ENCODE measurements at places on chromosomes 7 and 10. TPM values are rescaled to one million over a fixed set of nuclear protein-coding genes. Genes with fewer than 3 reads are reported as not detected.
A peak's percentile ranks its signal among the peaks of the same experiment; 100 is the strongest.

- DNase-seq = no peak
Observed at GRCh38 chr10:62433901-62434300, 59.7 kb downstream of the ZNF365 start.

DNA sequence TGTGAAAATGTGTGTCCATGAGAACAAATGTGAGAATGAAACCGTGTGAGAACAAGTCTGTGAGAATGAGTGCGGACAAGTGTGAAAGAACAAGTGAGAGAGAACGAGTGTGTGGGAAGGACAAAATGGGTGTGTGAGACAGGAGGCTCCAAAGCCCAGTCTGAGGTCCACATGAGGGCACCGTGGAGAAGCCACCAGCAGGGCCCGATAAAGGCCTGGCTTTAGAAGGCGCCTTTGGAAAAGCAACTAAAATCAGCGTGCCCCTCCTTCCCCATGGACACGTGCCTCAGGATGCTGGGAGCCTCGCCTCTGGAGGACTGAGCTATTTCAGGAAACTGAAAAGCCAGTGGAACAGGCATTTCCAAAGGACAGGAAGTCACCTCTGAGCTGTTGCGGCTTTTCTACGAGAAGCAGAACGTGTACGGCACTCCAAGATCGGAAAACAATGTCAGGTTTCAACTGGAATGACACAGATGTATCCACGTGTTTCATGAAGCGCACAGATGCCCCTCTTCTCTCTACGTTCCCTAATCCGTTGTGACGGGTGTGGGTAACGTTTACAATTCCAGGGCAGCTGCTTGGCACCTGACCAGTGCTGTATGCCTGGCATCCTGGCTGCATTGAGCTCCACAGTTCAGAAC lies 46.4 kb downstream of the ESYT2 start:
- DNase-seq = peak; percentile 52

- DNase-seq = no peak
Observed at GRCh38 chr10:74480778-74481177, 329.8 kb downstream of the ADK start.

DNA sequence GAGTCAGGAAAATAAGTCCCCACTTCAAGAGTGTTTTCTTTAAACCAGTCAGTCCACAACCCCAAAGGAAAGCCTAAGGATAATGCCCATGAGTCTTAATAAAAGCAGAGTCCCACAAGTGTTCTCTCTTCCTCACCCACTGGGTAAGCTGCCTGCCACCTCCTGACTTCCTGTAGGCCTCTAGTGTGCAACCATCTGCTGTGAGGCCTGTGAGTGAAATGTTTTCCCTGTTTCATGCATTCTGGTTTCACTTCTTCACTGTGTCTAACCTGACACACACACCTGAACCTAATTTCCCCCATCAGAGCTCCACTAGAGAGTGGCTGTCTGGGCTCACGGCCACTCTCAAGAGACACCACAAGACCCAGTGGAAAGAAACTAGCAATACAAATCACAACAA lies 38.9 kb upstream of the GDF10 start:
- no peak for DNase-seq

- DNase-seq = no peak
Observed at GRCh38 chr7:154996756-154997155, 6.2 kb downstream of the PAXIP1 start.

GRCh38 chr10:124332426-124332825 lies 86.3 kb downstream of the OAT start:
- DNase-seq = no peak

- no peak for DNase-seq
Observed at GRCh38 chr10:111356571-111356970, 279.7 kb downstream of the ADRA2A start.

GRCh38 chr10:78366663-78367411 lies 333.2 kb downstream of the RPS24 start:
- DNase-seq = no peak

DNA sequence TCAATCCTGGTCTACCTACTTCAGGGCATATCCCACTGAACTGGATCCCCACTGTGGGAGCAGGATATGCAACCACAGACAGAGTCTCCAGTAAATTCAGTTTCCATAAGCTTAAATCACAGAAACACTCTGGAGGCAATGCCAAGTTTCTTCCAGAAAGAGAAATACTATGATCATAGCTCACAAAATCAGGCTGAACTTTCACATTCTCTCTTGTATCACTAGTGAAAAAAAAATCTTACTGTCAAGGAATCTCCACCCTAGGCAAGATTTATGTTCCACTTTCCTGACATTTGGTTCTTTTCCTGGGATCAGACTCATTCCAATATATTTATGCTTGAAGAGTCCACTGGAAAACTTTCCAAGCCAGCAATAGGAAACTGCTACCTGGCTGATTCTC lies 749.0 kb downstream of the SUGCT start:
- no peak for DNase-seq

- no peak for DNase-seq
Observed at GRCh38 chr7:158204453-158204852, 383.2 kb downstream of the PTPRN2 start.

- DNase-seq = no peak
Observed at GRCh38 chr10:49282879-49283341, 16.1 kb upstream of the C10orf71 start.

GRCh38 chr10:83372646-83373045 lies 766.7 kb upstream of the GHITM start:
- DNase-seq = no peak

DNA sequence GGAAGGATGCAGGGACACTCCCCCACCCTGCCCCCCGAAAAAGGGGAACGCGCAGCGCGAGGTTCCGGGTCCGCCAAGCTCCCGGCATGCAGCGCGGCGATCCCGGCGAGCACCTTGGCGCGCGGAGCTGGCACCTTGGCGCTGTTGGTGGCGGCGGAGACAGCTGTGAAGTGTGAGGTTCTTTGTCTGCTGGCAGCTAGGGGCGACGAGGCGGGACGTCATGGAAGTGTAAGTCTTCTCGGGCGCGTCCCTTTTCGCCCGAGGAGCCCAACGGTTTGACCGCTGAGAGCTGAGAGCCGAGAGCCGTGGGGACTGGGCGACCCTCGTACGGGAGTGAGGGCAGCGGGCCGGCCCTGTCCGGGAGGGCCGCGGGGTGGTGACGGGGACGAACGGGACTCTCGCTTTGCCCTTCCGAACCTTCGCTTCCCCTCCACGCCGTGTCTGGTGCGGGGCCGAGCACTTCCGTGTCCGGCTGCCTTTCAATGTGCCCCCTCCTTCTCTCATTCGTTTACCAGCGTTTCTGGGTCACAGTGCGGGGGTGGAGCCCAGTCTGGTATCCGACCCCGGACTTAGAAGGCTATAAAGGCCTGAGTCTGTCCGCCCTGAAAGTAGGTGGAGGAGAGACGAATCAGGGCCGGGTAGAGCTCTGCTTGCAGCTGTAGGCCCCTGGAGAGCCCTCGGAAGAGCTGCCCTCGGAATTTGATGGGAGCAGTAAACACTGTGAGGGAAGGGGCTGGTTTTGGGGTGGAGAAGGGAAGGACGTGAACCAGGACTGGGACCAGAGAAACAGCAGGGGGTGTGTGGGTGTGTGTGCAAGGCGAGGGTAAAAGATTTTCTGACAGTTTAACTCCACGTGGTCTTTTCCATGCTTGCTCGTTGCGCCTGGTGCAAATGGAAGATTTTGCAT lies at the start of gene CRCP:
TSS of gene CRCP (plus strand) at position 105 of the 907 bp plus-strand sequence. CDS start at position 221, 116 bp downstream.
- DNase-seq = peak; percentile 85

- DNase-seq = no peak
Observed at GRCh38 chr10:65618126-65618525, 1307.7 kb upstream of the LRRTM3 start.

GRCh38 chr10:17483079-17483478 lies 28.7 kb upstream of the ST8SIA6 start:
- DNase-seq = no peak

- peak; percentile 89 for DNase-seq
Observed at GRCh38 chr7:101598422-101598985, 30.6 kb downstream of the MYL10 start.

DNA sequence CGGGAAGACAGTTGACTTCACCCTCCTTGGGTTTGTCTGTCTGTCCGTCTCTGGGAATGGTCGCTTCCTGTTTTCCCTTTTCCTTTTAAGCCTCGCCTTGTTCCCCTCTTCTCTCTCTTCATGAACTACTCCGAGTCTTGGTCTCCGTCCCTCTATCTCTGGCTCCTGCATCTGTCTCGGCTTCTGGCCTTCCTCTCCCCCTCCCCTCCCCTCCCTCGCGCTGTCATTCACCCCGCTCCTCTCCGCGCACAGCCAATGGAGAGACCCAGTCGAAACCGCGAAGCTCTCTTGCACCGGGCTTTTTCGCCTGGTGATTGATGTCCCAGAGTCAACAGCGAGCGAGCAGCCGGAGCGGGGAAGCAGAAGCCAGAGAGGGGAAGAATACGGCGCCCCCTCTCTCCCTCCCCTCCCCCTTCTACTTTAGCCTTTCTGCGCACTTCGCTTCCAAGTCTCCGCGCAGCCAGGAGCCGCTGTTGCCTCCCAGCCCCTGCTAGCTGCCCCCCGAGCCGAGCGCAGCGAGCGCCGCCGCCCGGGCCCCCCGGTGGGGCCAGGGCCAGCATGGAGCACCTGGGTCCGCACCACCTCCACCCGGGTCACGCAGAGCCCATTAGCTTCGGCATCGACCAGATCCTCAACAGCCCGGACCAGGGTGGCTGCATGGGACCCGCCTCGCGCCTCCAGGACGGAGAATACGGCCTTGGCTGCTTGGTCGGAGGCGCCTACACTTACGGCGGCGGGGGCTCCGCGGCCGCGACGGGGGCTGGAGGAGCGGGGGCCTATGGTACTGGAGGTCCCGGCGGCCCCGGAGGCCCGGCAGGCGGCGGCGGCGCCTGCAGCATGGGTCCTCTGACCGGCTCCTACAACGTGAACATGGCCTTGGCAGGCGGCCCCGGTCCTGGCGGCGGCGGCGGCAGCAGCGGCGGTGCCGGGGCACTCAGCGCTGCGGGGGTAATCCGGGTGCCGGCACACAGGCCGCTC lies at the start of gene TLX1:
TSS of gene TLX1 (plus strand) at position 317 of the 978 bp plus-strand sequence. CDS start at position 559, 242 bp downstream.
- DNase-seq = no peak

- DNase-seq = no peak
Observed at GRCh38 chr7:121286742-121287734, 41.8 kb upstream of the WNT16 start.

DNA sequence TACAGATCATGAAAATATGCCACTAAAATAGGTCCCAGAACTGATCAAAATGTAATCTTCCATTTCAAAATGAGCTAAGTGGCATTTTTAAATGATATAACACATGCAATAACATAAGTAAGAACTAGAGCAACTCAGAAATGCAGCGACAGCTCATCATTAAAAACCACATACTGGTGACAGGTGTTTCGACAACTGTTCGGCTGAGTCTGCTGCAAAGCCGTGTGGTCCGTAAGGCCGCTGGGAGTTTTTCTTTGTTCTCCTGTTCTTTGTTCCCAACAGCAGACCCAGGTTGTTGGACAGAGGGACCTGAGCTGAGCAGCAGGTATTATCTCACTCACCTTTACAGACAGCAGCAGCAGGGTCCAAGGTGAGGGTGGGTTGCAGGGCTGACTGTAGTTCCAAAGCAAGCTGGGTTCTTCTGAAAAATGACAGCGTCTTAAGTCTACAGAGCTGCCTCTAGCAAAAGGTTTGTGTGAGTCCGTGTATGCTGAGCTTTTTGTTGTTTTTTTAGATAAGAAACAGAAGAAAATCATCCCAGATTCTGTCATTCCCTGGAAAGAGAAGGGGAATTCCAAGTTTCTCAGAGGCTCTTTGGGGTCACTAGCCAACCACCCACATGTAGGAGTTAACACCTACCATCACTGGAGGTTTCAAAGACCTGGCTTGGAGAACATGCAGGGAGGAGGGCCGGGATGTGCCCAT lies 45.4 kb upstream of the MACROH2A2 start:
- DNase-seq = no peak

DNA sequence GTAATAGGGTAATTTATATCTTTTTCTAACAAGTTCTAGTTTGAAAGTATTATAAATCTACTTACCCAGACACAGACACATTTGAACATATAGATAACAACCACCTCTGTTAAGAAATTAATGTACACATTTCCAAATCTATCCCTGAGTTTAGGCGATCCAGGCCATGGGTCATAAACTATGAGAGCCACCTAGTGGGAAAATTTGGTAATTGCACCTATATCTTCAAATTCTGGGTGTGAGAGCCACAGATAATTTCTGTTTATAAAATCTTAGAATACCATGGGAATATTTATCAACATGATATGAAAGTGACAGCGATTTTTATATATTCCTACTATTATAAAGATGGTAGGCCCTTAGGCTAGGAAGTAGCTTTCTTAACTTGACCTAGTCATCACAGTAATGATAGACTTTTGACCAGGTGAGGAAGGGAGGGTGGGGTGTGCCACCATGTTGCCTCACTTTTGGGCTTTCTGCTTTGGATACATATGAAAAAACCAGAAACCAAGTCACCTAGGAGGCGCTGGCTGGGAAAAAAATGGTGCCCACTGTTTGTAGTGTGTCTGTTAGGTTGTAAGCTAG lies 8.0 kb upstream of the EPHA1 start:
- no peak for DNase-seq

DNA sequence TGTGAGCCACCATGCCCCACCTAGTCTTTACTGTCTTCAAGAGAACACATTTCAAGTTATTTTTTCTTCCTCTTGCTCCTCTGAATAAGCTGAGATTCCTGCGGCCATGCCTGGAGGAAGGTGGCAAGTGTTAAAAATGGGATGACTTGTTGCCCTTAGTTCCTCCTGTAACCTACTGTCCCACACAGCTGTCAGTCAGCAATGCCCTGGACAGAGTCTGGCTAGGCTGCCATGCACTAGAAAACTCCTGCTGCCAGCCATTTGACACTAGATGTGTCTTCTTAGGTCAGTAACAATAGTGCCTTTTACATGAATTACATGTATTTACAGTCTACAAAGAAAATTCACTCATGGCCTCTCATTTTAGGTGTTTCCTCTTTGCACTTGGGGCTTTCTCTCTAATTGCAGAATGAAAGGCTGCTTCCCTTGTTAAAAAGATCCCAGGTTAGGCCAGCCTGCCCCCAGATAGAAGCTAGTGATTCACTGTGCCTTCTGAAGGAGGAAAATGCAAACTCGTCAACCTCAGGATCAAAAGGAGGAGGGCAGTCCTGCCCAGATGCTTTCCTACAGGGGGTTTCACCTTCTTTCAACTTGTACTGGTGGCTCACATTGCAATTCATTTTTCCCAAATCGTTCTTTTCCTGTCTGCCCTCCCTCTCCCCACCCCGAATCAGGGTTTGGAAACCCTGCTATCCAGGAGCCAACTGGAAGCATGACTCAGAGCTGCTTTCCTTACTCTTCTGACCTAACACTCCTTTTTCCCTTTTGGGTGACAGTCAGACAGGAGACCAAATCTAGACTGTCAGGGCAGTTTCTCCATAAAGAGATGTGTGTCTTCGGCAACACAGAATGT lies 136.6 kb downstream of the SPAG6 start:
- no peak for DNase-seq

- DNase-seq = no peak
Observed at GRCh38 chr7:64890761-64891362, 12.2 kb upstream of the ZNF273 start.

GRCh38 chr10:101224060-101224909 lies 5.0 kb downstream of the LBX1 start:
- DNase-seq = no peak

Gene ADAP1
- 25.8 TPM for total RNA-seq

Gene TUBB8
- not detected for total RNA-seq

Gene SORCS3
- not detected for total RNA-seq

Gene EGFR
- 76.5 TPM for total RNA-seq

Gene ATP5MK
- 259 TPM for total RNA-seq

Gene PRSS1
- not detected for total RNA-seq

Gene IFIT2
- total RNA-seq = 18.7 TPM
